ENCODE measurements at places on chromosomes 3 and 15.

GRCh38 chr3:127794402-127794801, 27.9 kb downstream of the MGLL start:
- DNase-seq = no peak

DNA sequence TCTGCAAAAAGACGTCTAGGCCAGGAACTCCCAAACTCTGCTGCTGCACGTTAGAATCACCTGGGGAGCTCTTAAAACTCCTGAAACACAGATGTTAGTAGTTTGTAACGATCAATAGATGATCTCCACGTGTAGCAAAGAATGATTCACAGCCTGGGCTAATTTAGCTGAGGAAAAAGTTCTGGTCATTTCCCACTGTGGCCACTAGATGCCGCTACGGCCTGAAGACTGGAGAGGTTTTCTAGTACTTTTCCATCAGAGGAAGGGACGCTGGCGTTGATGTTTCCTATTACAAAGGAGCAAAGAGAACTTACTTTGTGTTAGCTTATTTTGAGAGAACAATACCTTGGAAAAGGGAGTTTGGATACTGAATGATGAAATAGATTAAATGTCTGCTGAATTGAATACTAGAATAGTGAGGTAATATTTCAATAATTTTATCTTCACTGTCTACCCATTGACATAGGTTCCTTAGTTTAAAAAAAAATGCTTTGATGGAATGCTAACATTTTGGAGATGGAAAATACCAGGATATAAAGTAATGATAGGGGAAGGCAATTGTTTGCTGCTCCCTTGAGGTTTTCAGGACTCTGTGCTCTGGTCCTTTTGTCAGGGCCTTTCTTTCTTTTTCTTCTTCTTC, 159.1 kb downstream of the P3H2 start:
- no peak for DNase-seq

DNA sequence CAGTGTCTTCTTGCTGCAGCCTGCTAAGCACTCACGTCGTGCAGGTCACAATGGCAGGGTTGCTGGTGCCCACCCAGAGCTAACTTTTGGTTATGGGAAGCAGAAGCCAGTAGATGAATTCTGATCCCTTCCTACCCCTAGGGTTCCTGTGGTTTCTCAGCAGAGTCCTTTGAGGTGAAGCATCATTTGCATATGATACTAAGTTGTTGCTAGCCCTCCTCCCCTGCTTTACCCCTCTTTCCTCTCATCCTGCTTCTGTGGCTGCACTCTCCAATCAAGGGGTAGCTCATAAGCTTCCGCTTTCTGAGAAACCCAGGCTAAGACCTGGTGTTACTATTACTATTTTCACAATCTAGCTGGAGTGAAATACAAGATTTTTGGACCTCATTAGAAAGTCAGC, 22.1 kb upstream of the HEG1 start:
- no peak for DNase-seq

DNA sequence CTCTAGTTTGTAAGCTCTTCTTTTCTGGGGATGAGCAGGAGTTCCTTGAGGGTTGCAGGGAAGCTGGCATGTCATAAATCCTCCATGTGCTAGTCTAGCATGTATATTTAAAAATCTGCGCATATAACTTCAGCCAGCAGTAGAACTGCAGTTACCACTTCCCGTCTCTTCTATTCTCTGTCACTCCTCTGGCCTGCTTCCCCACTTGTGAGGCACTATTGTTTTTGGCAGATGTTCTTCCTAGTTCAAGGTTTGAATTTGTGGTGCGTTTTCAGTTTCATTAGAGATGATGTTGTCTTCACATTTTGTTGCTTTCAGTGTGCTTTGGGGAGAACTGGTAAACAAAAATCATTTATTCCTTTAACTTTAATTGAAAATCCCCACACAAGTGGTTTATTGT, 169.1 kb upstream of the ZPLD1 start:
- no peak for DNase-seq

- no peak for DNase-seq
Measured at GRCh38 chr15:46322753-46323152, 687.9 kb downstream of the SQOR start.

- no peak for DNase-seq
Measured at GRCh38 chr3:143041903-143042302, 40.5 kb downstream of the U2SURP start.

DNA sequence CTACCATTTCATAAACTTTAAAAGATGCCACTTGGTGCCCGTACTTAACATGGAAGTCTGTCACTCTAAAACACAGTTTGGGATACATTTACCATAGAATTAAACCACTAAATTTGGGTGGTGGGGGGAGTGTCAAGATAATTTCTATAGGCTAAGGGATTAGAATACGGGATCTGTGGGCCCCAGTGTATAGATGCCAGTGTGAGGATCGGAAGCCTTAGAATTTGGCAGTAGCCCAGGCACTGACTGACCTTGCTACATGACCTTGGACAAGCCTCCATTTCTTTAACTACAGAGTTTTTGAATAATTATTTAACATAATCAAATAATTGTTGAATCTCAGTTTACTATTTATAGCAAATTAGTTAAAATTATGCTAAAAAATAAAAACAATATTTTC, 76.3 kb upstream of the STRIT1 start:
- no peak for DNase-seq

DNA sequence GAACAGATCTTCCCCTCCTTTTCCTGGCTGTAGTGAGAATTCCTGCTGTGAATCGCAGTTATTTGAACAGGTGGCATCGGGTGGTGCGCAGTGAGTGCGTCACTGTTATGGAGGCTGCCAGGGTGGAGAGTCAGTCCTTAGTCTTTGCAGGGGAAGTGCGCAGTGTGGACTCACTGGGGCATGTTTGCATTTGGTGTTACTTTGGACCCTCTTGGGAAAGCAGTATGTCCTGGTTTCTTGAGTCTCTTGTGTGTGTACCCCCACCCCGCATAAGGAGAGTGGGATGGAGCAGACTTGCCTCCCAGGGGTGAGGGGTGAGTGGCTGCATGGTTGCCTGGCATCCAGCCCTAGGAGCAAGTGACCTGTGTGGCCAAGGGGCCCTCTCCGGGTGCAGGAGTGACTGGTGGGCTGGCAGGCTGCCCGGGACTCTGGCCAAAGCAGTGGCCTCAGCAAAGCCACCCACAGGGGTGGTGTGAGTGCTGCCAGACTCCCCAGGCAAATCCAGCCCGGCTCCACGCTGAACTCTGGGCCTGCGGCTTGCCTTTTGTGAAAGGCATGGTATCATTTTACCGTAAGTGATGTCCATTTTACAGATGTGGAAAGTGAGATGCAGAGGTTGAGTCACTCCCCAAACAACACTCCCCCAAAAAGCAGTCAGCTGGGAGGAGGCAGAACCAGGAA, 46.4 kb downstream of the DNASE1L3 start:
- no peak for DNase-seq

DNA sequence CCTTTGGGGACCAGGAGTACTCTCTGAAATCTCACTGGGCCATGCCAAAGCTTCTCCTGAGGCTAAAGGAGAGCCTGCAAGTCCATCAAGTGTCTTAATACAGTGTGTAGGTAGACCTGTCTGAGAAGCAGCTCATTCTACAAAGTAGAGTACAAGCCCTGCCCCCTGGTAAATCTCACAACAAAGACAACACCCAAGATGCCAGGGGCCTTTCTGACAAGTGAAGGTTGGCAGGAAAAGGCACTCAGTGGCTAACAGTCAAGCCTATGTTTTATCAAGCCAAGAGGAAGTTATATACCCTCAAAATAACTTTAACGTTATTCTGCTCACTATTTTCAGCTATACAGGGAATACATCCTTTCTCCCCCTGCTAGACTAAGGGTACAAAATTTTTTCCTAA, 58.3 kb downstream of the NMNAT3 start:
- no peak for DNase-seq

DNA sequence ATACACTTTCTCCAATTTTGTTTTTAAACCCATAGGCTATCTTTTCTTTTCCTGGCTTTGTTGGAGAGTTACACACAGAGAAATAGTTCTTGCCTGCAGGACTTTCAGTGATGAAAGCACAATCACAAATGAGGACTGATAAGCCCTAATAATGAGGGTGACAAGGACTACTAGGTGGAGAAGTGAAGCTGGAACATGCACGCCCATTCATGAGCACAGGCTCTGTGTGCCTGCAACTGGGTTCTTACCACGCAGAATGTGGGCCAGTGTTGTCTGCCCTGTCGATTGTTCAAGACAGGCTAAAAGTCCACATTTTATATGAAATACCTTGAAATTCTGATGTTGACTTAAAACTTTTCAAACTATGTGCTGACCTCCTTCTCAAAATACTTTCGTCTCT, 162.3 kb upstream of the STRIT1 start:
- DNase-seq = no peak

- no peak for DNase-seq
Measured at GRCh38 chr3:176293276-176293675, 904.0 kb downstream of the TBL1XR1 start.

DNA sequence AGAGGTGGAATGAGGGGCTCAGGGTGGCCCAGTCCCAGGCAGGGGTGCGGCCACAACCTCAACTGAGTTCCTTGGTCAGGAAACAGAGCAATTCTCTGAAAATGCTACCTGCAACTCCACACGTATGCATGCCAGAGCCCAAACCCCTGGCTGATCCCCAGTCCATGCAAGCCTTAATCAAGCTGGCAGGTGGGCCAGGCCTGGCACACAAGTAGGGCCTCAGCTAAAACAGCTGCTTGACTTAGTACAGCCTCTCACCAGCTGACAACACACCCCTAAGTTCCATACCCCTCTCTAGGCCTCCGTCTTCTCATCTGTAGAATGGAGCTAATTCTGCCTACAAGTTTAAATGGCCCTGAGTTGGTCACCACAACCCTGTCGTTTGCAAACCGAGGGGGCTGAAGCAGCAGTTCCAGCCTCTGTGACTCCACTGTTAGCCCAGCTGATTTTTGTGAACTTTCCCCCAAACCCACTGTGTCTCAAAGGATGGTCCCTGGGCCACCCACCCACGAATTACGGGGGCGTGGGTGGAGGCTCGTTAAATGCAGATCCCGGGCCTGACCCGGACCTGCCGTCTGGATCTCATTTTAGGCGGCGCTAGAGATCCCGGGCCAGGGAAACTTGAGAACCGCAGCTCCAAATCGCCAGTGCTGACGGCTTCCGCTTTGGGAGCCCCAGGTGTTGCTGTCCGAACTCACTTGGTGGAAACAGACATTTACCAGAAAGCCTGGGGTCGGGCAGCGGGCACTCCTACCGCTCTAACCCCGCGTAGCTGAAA, 927 bp downstream of the CHDH start:
- DNase-seq = no peak

DNA sequence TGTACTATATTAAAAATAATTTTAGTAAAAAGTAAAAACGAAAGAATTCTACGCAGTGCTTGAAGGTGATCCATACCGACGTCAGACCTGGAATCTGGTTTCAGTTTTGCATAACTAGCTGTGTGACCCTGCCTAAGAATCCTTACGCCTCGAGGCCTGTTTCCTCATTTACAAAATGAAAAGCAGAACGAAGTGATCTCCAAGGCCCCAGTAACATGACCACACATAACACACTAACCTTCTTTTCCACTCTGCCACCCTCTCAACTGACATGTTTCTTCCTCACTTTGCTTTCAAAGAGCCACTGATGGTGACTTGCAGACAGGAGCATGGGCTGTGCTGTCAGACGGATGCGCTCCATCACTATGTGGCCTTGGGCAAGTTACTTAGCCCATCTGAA, 4.8 kb downstream of the MESD start:
- no peak for DNase-seq

DNA sequence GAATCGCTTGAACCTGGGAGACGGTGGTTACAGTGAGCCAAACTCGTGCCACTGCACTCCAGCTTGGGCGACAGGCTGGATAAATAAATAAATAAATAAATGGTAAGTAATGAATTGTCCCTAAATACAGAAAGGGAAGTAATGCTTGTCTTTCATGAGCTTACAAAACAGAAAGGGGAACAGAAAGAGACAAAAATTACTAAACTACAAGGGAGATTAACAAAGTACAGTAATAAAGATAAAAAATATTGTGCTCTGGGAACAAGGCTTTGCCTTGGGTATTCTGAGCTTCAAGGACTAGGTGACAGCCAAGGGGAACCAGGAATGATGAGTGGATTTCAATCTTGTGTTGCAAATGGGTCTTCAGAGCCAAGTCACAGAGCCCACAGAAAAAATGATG, 9.2 kb upstream of the HLTF start:
- no peak for DNase-seq

DNA sequence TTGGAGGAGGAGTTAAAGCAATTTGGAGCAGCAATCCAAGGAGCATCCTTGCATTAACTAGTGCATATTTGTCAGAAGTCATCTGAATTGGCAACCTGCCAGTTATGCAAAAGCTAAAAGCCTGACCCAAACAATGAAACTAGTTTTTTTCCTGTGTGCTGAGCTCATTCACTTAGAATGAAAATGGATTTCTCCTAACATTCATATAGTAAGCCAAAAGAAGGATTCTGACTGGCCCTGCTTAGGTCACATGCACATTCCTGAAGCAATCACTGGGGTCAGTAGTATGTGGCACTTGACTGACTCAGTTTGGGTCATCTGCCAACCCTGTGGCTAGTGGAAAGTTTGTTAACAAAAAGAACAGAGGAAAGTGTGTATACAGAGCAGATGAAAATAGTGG, 30.5 kb downstream of the OXSM start:
- no peak for DNase-seq

DNA sequence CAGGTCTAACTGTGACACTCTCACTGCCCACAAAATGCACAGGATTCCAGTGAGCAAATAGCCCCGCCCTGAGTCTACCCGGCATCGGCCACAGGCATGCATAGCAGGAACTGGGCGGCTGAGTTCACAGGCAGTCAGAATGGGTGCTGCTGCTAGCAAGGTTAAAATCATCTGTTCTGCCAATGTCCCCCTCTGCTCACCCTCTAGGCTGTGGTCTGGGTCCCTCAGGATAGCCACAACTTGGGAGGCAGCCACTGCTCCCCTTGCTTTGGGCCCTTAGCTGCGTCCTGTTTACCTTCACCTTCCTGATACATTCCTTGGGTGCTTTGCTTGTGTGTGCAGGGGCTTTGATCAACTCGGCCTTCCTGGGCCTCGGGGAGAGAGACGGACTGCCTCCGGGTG, 232.9 kb upstream of the RGMA start:
- DNase-seq = no peak

- DNase-seq = no peak
Measured at GRCh38 chr3:108098003-108098370, 7.2 kb upstream of the CD47 start.

DNA sequence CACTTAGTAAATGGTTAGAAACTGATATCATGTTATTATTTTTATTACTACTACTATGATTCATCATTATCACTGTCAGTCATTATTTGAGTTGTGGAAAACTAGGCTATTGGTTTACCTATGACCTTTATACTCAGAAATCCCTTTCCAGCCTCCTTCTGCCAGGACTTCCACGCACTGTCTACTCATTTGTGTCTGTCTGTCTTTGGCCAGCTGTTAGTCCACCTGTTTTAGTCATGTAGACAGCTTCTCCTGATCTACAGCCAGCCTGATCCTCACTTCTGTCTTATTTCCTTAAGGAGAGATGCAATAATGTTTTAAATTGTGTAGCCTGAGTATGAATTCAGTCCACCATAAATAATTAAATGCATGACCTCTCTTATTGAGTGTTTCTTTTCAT, 162.8 kb downstream of the EPHA3 start:
- DNase-seq = no peak
